ENCODE measurements at places on chromosomes 4 and X. TPM values are rescaled to one million over a fixed set of nuclear protein-coding genes. Genes with fewer than 3 reads are reported as not detected.

GABRE gene
- total RNA-seq, result 64.9 TPM

CT55 gene
- not detected for total RNA-seq

DMRTC1 gene
- not detected for total RNA-seq

DUSP21 gene
- total RNA-seq, result not detected

COL4A5 gene
- 32.0 TPM for total RNA-seq

SLC25A53 gene
- 3.6 TPM for total RNA-seq

GRCh38 chr4:47824840-47825239 lies 13.0 kb downstream of the CORIN start:
- no peaks in the 10 kb centered on the region for H3K27me3 ChIP-seq
- H3K36me3 ChIP-seq, result no peaks in the 10 kb centered on the region
- H3K27ac ChIP-seq, result no peak overlapping the region
- peak; percentile 16 for DNase-seq

GRCh38 chr4:94491322-94491721 lies 39.6 kb downstream of the PDLIM5 start:
- H3K27ac ChIP-seq, result no peak overlapping the region
- no peaks in the 10 kb centered on the region for H3K36me3 ChIP-seq
- H3K4me1 ChIP-seq, result peaks cover 11% of the 10 kb centered on the region

GRCh38 chr4:187993827-187994226 lies 1.7 kb upstream of the ZFP42 start:
- H3K4me3 ChIP-seq, result no peak overlapping the region
- H3K4me1 ChIP-seq, result no peaks in the 10 kb centered on the region
- no peaks in the 10 kb centered on the region for H3K36me3 ChIP-seq
- no peaks in the 10 kb centered on the region for H3K27me3 ChIP-seq
- DNase-seq, result no peak

DNA sequence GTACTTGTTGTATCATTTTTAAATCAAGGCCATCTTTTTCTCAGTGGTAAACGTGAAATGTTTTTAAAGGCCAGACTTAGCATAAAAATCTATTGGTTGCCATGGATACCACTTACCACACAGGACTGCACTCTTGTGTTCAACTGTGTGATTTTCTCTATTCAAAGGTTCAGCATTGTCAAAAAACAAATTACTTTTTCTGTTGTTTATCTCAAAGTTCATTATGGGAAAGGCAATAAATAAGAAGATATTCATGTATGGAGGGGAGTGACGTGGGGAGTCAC lies 231.0 kb upstream of the GATB start:
- H3K27me3 ChIP-seq, result no peaks in the 10 kb centered on the region
- no peak overlapping the region for H3K27ac ChIP-seq
- H3K4me3 ChIP-seq, result no peak overlapping the region
- no peaks in the 10 kb centered on the region for H3K4me1 ChIP-seq

DNA sequence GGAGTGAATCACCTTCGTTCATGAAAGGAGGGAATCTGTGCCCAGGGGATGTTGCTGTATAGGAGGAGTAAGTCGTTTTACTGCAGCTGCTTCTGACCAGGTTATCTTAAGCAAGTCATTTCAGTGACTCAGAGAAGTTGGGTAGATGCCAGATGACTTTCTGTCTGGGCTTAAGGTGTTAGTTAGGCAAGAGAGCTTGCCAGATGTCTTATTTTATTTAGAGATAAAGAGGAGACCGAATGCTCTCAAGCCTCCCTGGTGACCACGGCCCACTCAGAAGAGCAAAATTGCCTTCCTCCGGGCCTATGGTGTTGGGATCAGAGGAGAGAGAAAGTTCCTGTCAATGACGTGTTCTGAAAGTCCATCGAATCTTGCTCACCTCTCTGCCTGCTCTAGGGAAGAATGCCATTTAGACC lies 16.3 kb upstream of the ZNF827 start:
- no peaks in the 10 kb centered on the region for H3K27me3 ChIP-seq
- H3K36me3 ChIP-seq, result no peaks in the 10 kb centered on the region
- DNase-seq, result peak; percentile 68
- no peaks in the 10 kb centered on the region for H3K4me1 ChIP-seq

DNA sequence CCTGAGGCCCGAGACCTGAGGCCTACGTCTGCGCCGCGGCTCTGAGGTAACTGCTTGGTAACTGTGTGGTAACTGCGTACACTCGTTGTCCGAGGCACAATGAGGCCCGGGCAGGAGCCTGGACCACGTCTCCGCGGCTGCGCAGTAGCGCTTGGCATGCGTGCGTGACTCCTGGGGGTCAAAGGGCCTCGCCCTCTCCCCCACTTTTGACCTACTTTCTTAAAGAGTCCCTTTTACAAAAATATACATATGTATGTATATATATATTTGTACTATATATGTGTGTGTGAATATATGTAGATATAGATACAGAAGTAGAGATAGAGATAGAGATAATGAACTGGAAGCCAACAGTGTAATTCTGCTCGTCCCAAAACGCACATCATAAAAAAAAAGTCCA lies at the start of gene BEND2:
TSS of gene BEND2 (minus strand) at position 101 of the 400 bp plus-strand sequence. CDS start 136 bp downstream, outside the sequence.
- H3K4me3 ChIP-seq, result no peak within 1 kb of the TSS
- H3K4me1 ChIP-seq, result no peaks in the 10 kb centered on the region
- no peak within 1 kb of the TSS for H3K27ac ChIP-seq
- no peaks in the 10 kb centered on the region for H3K27me3 ChIP-seq
- no peaks in the 10 kb centered on the region for H3K36me3 ChIP-seq
- DNase-seq, result no peak

GRCh38 chr4:109649872-109650271 lies 53.4 kb downstream of the CASP6 start:
- no peak for DNase-seq
- no peak overlapping the region for H3K27ac ChIP-seq
- no peak overlapping the region for H3K4me3 ChIP-seq

- no peak for DNase-seq
- no peaks in the 10 kb centered on the region for H3K4me1 ChIP-seq
- no peak overlapping the region for H3K4me3 ChIP-seq
- H3K27me3 ChIP-seq, result no peaks in the 10 kb centered on the region
- no peak overlapping the region for H3K27ac ChIP-seq
These were observed 65.9 kb downstream of the ANTXR2 start for GRCh38 chr4:80006935-80007744.

DNA sequence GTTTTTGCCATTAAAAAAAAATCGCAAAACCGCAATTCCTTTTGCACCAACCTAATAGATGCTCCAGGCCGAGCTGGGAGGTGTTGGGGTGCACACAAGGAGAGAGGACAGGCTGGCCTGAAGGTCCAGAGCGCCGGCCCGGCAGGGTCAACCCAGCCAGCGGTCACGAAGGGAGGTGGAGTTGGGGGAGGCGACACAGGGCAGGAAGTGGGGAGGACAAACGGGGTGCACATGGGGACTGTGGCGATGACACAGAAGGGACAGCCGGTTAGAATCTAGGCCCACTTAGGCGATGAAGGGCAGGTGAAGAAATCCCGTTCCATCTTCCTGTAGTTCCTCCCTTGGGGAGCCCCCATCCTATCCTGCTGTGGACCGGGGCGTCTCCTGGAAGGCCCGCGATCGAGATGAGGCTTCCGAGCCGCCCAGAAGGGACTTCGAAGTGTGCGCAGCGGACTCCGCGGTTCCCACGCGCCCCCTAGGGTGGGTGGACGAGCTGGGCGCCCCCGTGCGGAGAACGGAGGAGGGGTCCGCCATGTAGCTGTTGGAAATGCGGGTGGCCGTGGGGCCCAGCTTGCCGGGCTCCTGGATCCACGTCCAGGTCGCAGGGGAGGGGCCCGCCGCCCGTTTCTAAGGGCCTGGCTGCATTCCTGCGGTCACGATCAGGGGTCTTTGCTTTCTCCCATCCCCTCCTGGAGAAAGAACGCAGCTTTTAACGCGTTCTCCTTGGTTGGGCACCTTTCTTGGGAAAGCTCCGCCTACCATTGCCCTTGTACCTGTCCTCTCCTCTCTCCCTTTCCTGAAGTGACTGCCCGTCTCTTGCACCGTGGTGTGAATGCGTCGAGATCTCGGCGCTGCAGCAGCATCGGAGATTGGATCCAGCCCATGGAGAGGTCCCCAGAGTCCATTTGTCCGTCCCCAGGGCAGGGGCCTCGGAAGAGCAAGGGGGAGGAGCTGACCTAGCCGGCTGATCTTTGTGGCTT lies 17.0 kb upstream of the HPF1 start:
- no peak overlapping the region for H3K27ac ChIP-seq
- peaks cover 7% of the 10 kb centered on the region for H3K4me1 ChIP-seq
- peak; percentile 29 for DNase-seq
- H3K4me3 ChIP-seq, result no peak overlapping the region
- peaks cover 8% of the 10 kb centered on the region for H3K27me3 ChIP-seq
- H3K36me3 ChIP-seq, result no peaks in the 10 kb centered on the region

DNA sequence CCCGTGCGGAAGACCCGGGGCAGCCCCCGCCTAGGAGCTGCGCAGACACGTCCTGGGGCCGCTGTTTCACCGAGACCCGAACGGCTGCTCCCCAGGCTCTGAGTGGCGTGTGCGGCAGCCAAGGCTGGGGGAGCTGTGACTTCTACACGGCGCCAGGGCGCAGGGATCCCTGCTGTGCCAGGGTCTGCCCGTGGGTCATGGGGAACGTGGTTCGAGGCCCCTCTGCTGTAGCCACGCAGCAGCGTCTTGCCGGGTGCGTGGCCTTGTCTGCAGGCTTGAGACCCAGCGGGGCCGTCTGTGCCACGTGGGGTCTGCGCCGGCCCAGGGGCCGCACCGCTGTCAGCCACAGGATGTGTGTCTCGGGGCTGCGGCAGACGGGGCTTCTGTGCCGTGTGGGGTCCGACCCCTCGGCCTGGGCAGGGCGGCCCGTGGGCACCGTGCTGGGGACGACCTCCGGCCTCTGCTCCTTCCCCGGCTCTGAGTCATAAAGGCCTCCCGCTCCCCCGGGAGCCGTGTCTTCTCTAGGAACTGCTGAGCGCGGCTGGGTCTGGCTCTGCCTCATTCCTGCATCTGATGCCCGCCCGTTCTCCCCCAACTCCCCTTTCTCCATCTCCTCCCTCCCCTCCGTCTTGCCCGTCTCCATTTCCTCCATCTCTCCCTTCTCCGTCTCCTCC lies 12.7 kb upstream of the GTPBP6 start:
- H3K4me3 ChIP-seq, result no peak overlapping the region
- peaks cover 12% of the 10 kb centered on the region for H3K4me1 ChIP-seq
- no peak for DNase-seq
- H3K27me3 ChIP-seq, result no peaks in the 10 kb centered on the region

GRCh38 chr4:151673908-151674520 lies 86.8 kb downstream of the GATB start:
- DNase-seq, result no peak
- H3K4me1 ChIP-seq, result peaks cover 15% of the 10 kb centered on the region
- H3K4me3 ChIP-seq, result no peak overlapping the region

DNA sequence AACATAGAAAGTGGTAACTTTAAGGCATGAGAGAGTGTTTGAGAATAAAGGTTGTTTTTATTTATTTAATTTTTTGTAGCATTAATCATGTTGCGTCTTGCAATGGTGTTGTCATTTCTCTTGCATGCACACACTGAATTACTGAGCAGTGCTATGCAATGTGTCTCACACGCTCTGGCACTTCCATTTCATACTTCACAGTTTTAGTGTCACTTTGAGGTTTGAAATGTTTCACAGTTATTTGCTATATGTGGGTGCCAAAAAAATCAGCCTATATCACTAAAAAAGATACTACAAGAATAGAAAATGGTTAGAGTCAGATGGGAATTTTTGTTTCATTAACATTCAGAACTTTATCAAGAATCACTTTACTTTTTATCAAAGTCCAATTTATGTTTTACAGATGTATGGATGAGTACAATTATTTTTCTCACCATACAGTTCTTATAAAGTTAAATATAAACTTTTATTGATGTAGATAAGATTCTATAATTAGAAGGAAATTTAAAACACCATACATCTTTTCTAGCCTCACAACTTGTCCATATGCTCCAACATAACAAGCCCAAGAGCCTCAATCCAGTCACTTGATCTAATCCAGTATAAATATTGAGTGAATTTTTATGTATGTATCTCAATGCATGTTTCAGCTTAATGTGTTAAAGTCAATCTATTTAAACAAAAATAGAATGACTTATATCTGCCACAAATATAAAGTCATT lies 114.0 kb downstream of the IQCM start:
- no peaks in the 10 kb centered on the region for H3K36me3 ChIP-seq
- no peaks in the 10 kb centered on the region for H3K4me1 ChIP-seq
- no peak overlapping the region for H3K4me3 ChIP-seq
- no peaks in the 10 kb centered on the region for H3K27me3 ChIP-seq

All from body of pancreas (tissue), 4 donors.